ENCODE measurements at places on chromosomes 2 and 18.

DNA sequence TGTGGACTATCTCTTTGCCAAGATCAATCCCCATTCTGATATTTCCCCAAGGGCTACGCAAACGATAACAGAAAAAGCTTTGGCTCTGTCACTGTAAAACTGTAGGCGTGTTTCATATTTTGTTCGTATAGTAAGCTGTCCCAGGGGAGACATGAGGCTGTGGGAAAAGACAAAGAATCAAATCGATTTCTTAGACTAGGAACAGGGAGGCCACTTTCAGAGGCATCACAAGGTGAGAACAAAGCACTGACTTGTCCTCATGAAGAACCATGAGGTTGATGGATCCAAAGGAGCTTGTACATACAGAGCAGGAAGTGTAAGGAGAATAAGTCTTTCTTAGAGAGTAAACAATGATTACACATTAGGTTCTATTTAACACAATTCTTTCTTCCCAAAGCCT lies 255.7 kb downstream of the HNMT start:
- DNase-seq, result no peak

DNA sequence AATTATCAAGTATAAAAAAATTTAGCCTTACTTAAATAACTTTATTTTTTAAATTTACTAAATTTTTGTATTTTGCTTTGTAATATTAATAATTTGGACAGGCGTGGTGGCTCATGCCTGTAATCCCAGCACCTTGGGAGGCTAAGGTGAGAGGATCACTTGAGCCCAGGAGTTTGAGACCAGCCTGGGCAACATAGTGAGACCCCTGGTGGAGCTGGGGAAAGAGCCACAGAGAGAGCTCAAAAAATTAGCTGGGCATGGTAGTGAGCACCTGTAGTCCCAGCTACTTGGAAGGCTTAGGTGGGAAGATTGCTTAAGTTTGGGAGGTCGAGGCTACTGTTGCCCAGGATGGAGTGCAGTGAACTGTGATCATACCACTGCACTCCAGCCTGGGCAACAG lies 143.5 kb downstream of the B3GNT2 start:
- no peak for DNase-seq

GRCh38 chr2:42102591-42103450 lies 55.0 kb downstream of the PKDCC start:
- DNase-seq, result peak; percentile 52

GRCh38 chr18:34158881-34159690 lies 65.6 kb downstream of the NOL4 start:
- DNase-seq, result peak; percentile 1

GRCh38 chr2:18342901-18343300 lies 217.6 kb downstream of the RDH14 start:
- no peak for DNase-seq

GRCh38 chr2:42105330-42106256 lies 57.8 kb downstream of the PKDCC start:
- DNase-seq, result peak; percentile 72

- peak; percentile 19 for DNase-seq
Measured at GRCh38 chr2:30686000-30686399, 121.2 kb downstream of the CAPN13 start.

DNA sequence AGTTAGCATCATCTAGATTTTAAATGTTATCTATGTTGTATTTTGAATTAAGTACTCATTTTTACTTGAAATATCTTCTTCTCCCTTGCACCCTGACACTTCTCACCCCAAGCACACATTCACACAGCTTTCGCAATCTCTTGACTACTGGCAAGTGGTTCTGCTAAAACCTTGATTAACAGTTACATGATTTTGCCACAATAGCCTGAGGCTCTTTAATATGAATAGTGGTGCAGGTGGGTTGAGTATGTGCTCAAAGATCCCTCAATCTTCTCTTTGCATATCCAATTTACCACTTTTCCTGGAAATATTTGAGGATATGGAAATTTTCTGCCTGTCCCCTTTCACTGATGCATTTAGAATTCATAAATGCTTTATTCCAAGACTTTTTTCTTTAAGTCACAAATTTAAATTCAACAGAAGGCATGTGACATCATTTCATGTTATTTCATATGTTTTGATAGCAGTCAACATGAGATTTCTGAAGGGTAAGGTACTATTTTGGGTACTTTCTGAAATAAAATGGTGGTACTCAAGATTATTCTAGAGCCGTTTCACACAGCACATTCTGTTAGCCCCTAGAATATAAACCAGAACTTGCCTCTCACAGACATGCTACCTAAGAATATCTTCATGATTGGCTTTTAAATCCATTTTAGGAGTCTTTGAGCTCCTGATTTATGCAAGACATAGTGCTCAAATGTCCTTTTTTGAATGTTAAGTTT lies 339.7 kb downstream of the RPRM start:
- no peak for DNase-seq

DNA sequence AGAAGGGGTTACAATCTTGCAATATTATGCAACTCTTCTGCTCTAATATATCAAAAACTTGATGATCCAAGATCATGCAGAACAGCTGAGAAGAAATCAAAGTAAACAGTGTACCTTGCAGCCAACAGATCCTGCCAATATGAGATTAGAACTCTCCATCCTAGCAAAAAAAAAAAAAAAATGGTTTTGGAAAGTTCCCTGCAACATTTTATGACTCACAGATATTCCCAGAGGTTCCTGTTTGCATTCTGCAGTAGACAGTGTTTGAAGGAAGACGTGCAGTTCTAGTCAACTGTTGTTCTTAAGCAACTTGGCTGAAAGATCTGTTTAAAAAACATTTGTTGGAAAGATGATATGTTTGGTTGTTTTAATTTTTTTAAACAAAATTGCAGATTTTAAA lies 103.6 kb upstream of the WDR75 start:
- DNase-seq, result no peak

GRCh38 chr18:42773870-42774269 lies 341.6 kb downstream of the RIT2 start:
- no peak for DNase-seq

DNA sequence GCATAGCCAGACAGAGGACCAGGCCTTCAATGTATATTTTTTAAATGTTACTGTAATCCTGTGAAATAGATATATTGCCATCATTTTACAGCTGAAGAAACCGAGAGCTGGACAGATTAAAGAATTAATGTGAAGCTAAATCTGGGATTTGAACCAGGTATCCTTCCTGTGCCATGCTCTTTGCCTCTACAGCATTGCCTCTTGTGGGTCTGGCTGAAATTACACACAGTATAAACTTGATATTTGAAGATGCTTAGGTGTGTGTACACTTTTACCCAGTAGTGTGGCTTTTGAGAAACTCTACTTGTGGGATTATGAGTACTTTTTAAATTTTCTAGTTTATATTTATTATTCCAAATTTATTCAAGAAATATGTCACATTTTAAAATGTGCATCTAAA lies 264.5 kb downstream of the CNTNAP5 start:
- no peak for DNase-seq

Data from activated CD4-positive, alpha-beta T cell treated with anti-CD3 and anti-CD28 coated beads, Interleukin-2, amount 50 U/mL, for 48 hours (primary cell).